ENCODE measurements at places on chromosomes 2 and 18. TPM values are rescaled to one million over a fixed set of nuclear protein-coding genes. Genes with fewer than 3 reads are reported as not detected.
A peak's percentile ranks its signal among the peaks of the same experiment; 100 is the strongest.

Gene GGCX
- total RNA-seq, result 41.2 TPM

Gene CLEC4F
- not detected for total RNA-seq

Gene CD28
- total RNA-seq, result not detected

Gene DLX2
- not detected for total RNA-seq

Gene KRTCAP3
- not detected for total RNA-seq

Gene CNTNAP5
- not detected for total RNA-seq

Gene CXCR4
- 0.22 TPM for total RNA-seq

Gene AGXT
- not detected for total RNA-seq

Gene CYS1
- 21.3 TPM for total RNA-seq

Gene GATA6
- 3.5 TPM for total RNA-seq

Gene POTEI
- not detected for total RNA-seq

GRCh38 chr18:41695441-41695840 is 259.6 kb upstream of the PIK3C3 start:
- no peak for DNase-seq

DNA sequence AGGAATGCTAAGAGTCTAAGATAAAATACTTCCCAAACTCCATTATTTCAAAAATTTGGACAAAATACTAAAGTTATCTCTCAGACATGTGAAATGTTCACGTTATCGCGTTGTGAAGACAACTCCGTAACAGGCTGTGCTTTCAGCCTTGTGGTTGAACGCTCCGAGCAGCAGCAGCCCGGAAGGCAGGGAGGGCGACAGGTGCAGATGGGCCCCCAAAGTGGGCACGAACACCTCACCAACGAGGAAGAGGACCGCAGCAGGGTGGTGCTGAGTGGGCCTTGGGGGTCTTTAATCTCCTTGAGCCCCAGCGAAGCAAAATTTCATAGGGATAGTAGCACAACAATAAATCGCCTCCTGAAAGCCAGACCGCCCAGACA is 1.0 kb upstream of the FAM110C start:
- no peak for DNase-seq

GRCh38 chr2:14560716-14561115 is 71.8 kb upstream of the LRATD1 start:
- DNase-seq, result no peak

DNA sequence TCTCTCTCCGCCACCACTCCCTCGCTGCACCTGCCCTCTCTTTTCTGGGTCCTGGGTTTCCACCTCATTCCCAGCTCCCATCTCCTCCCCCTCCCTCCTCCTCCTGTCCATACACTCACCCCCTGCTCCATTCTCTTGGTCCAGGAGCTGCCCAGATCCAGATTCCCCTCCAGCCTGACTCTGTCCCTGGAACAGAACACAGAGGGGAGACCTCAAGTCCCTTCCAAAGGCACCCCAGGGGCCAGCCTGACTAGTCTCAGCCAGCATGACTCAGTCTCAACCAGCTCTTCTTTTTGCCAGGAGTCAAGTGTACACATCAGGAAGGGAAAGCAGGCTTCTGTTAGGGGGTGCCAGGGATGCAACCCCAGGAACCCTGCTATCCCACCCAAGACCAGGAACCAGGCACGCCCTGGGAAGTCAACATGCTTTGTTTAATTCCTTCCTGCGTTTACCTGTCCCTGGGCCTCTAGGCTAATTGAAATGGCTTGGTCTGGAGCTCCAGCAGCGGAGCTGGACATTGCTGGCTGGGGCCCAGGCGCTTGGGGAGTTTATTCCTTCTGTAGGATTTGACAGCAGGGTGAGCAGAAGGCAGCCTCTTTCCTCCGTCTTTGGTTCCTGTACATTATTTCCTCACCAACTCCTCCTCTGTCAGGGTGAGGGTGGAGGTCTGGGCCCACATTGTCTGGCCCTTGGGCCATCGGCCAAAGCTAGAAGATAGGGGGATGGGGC is 28.4 kb upstream of the SELENOI start:
- DNase-seq, result no peak

DNA sequence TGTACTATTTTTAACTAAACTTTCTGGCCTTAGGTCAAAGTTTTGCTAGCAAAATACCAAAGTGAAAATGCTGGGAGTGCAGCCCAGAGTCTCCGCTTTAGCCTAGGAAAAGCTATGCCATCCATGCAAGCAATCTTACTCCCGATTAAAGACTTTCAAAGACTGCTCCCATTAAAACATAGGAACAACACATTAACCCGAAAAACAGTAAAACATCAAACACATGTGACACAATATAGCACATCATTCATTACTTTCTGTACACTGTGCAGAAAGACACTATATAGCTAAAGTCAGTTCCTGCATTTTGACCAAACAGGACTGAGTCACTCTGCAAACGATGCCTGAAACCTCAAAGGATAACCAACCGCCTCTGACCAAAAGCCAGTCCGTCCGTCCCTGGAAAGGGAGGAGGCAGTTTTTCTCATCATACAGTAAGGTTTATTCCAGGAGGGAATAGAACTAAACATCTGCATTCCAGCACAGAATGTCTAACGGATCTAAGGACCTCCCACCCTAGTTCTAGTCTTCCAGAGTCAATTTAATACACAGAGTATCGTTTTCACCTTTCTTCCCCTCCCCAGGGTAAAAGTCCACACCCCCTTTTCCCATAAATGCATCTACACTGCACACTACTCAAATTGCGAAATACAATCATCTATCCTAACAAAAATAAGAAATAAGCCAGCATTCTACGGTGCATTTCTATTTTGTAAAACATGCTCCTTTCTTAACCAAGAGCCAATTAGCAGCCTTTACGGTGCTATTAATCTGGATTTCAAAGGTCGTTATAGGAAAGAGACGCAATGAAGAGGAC is 1.7 kb downstream of the ROCK2 start:
- peak; percentile 84 for DNase-seq

DNA sequence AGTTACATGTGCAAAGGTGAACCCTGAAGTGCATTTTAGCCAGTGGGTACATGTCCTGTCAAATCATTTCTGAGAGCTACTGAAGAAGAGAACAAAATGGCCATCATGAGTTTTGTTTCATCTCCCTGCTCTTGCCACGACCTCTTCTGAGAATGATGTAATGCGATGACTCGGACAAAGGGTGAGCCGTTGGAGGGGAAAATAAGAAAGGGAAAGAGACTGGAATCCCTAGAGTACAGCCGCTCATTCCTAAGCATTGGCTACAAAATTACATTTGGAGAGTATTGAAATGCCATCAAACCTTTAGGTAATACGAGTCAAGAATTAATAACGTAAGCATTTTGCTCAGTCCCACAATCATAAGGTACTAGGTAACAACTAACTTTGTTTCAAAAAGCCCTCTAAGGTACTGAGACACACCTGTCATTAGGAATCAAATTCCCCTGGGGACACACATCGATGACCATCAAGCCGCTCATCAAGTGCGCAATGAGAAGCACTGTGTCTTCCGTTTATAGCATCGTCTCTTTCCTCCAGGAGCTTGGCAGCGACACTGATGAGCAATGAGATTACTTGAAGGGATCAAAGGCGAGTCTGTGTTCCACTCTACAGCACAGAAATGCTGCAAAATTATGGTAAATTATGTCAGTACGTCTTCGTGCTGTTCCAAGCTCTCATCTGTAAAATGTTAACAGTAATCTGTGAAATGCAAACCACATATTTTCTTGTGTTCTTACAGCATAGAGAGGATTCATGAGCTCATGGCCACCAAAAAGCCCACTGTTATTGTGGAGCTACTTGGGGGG is 97.3 kb upstream of the PIEZO2 start:
- DNase-seq, result no peak

DNA sequence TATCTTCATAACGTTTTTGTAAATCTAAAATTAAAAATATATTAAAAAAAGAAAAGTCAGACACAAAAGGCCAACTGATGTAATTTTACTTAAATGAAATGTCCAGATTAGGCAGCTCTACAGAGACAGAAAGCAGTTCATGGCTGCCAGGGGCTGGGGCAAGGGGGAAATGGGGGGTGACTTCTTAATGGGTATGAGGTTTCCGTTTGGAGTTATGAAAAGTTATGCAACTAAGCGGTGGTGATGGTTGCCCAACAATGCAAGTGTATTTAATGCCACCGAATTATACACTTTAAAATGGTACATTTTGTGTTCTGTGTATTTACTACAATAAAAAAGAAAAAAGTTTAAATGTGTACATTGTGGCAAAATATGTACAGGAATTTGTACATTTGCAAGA is 70.2 kb upstream of the TEX51 start:
- DNase-seq, result no peak

DNA sequence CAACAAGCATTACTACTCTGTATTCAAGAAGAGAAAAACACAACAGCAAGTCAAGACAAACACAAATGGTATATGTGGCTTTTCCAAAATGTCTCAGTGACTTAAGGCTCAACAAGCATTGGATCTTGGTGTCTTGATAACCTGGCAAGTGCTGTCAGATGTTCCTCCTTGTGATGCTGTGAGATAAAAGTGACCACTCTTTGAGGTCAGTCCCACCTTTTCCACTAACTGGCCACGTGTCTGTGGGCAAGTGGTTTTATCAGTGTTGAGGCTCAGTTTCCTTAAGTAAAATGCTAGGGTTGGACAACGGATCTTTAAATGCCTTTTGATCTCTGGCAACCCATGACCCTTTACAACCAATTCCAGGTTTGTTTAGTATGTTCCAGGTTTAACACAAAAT is 98.7 kb downstream of the BCL2 start:
- no peak for DNase-seq

- no peak for DNase-seq
Observed at GRCh38 chr18:13987956-13988355, 72.6 kb upstream of the MC2R start.

DNA sequence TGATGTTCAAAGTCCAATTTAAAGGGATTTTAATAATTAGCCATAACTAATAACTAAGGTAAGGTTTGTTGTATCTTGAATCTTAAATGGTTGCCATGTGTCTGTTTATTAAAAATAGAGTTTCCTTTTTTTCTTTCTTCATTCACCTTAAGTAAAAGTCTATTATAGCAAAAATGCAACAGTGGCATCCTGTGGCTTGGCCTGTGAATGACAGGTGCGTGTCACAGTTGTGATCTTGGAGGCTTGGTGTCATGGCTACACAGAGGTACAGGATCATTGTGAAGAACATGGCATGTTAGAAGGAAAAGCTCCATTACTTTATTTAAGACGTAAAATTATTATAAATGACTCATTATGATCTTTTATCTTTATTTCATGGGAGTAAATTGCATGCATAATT is 246.1 kb downstream of the BCL2 start:
- DNase-seq, result no peak

GRCh38 chr2:96522304-96523203 is 14.0 kb upstream of the ARID5A start:
- DNase-seq, result no peak

DNA sequence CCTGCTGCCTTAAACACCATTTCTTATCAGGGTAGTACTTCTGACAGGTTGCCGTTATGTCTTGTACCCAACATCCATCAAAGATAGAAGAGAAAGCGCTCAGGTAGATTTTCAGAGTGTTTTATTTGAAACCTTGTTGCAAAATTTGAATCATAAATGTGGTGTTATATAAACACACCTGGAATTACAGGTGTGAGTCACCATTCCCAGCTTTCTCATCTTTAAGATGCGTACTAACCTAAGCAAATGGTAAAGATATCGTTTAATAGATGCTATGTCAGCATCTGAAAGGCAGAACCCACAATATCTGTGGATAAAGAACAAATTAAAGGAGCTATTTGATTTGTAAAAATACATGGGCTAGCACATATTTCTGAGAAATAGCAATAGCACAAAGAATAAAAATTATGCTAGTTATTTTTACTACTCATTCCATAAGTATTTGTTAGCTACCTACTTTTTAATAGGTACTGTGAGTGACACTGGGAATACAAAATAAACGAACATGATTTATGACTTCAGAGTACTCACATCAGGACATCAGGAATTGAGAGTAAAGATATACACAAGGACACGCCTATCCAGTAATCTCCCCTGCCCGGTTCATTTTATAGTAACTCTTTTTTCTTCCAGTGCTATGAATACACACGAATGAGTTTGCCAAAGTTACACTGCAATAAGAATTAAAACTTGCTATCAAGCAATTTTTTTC is 193.8 kb downstream of the RBM43 start:
- DNase-seq, result no peak

GRCh38 chr2:87403893-87404175 is 344.1 kb upstream of the PLGLB2 start:
- DNase-seq, result no peak

DNA sequence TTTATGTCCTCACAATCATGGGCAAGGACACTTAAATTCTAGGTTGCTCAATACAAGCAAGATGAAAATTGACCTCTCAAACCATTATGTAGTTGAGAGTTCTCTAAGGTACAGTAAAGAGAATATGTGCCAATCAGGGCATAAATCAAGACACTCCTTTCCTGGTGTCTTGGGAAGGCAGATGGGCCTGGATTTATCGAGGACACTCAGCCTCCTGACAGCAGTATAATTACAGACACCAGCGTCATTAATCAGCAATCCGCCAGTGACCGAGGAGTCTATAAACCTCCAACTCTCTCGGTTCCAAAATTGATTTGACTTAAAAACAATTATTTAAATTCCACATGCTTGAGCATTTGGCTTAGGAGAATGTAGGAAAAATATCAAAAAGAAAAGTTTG is 75.7 kb upstream of the DAPL1 start:
- DNase-seq, result no peak

GRCh38 chr18:56869189-56869777 is 218.1 kb downstream of the WDR7 start:
- no peak for DNase-seq

- DNase-seq, result no peak
Observed at GRCh38 chr2:17747684-17748452, 5.7 kb downstream of the SMC6 start.

DNA sequence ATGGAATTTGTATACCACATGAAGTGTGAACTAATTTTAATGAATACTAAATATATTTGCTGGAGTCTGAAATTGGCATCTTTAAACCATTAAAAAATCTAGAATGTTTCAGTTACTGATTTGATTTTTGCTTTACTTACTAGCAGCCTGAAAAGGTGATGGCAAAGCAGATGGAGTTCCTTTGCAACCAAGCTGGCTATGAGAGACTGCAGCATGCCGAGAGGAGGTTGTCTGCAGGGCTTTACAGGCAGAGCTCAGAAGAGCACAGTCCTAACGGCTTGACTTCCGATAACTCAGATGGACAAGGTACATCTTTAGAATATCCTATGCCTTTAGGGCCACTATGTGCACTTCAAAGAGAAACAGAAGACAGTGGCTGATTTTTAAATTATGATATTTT is 36.5 kb downstream of the NAB1 start:
- DNase-seq, result no peak

DNA sequence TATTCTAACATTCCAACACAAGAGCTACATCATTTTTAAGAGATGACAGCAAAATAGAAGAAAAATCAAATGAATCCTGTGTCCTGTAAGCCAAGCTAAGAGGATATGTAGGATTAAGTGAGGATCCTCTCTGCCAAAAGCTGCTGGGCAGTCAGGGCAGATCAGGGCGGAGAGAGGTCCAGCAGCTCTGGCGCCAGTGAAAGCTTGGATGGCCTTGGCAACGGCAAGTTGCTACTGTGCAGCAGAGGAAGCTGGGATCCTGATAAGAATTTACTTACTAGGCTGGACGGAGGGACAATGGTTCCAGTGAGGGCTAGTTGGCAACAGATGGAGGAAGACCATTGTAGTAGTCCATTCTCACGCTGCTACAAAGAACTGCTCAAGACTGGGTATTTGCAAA is 391.5 kb downstream of the XIRP2 start:
- DNase-seq, result no peak
